Pons (tissue), 1 donor: ENCODE measurements at places on chromosomes 6 and 20.

- DNase-seq, result no peak
These were observed 172.4 kb upstream of the SASH1 start for GRCh38 chr6:148170286-148170685.

DNA sequence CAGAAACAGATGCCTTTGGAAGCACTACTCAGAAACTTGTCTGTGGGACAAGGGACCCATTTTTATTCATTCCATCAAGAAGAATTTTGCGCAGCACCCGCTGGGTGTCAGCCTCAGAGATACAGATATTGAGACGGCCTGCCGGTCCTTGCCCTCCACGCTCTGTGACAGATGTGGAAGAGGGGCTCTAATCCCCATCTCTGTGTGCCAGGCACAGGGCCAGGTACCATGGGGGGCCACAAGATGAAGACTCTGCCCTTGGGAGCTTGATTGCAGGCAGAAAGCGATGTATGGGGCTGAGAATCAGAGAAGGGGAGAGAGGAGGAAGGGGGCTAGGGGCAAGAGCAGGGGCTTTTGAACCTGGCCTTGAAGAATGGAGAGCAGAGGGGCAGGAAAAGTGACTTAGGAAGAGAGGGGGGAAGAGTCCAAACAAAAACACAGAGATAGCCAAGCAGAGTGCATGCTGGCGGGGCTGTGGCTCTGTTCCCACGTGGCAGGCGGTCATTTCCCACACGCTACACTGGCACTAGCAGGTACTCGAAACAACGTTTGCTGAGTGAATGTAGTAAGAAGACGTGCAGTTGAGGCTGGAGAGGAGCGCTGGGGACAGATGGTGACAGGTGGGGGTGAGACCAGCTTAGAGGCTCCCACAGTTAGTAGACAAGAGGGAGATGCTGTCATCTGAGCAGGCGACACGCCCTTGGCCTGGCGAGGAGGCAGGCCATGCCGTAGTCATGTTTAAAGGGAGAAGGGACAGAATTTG is 170.3 kb upstream of the SNX9 start:
- no peak for DNase-seq

GRCh38 chr6:70841112-70841511 is 115.7 kb downstream of the B3GAT2 start:
- no peak for DNase-seq

- no peak for DNase-seq
These were observed 195.7 kb downstream of the LMBRD1 start for GRCh38 chr6:69601132-69601531.

- no peak for DNase-seq
These were observed 53.8 kb downstream of the TOX2 start for GRCh38 chr20:43968341-43969000.

DNA sequence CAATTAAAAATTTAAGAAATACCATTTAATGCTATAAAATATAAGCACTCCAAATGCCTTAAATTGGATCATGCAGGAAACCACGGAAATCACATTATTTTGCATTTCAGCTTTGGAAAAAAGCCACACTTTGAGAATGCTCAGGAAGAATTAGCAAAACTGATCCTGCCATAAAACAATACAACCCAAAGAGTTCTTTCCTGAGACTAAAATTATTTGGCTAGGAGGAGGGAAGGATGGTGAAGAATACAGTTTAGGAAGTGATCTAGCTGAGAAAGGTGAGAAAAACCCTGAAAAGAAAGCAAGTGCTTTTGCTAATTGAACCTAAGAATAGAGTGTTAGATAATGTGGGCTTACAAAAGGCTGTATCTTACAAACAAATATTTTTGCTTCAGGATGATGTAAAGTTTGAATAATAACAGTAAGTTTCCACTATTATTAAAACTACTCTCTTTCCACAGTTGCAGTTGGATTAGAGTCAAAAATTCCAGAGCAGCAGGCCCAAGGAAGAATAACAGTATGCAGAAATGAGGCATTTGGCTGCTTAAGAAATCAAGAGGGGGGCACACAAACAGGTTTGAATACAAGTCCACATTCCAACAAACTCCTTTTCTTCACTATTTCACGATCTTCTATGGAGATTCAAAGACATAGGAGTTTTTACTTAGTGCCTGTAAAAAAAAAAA is 565.4 kb downstream of the RFPL4B start:
- DNase-seq, result no peak

DNA sequence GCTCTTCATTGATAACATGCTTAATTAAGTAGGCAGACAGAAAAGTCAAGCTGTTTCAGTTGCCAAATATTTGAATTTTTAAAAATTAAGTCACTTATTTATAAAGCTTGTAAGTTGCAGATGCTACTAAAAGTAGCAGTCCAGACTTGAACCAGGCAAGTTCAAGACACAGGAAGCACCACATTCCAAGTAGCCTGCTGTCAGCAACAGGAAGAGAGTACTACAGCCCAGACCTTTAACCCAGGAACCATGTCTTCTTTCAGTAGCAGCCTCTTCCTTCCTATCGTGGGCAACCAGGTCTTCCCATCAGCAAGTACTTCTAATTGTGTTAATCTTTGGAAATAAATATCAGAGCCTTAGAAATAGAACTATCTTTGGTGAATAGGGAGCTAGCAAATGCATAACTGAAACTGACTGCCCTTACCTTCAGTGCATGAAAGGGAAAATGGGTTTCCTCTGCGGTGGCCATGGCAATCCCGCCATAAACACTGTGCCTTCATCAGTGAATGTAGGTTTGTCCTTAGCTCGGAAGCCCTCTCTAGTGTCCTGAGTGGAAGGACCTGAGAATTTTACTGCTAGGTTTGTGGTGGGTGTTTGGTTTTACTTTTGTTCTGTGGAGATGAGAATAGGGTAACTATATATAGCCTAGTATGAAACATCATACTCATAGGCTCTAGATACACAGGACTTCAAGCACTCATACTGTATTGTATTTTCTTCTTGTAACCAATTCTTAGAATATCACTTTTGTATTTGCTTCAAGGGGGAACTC is 95.6 kb downstream of the SYCP2 start:
- DNase-seq, result no peak

DNA sequence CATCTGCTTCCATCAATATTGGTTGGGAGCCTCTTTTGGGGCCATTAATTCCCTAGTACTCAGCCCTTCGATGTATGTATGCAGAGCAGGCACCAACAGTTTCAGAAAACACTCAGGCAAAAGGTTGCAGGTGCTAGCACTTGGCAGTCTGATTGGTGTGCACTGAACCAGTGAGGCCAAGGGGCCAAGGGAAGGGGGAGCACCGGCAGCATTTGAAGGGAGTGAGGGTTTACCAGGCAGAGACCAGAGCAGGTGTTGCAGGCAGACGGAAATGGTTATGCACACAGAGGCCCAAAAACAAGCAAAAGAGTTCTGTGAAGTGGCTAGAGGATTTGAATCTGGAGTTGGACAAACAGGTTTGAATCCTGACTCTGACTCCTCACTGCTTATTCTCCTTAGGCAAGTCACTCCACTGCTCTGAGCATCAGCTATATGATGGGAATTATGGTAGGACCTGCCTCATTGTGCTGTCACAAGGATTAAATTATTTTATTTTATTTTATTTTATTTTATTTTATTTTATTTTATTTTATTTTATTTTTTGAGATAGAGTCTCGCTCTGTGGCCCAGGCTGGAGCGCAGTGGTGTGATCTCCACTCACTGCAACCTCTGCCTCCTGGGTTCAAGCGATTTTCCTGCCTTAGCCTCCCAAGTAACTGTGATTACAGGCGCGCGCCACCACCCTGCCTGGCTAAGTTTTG is 58.1 kb upstream of the SHLD1 start:
- no peak for DNase-seq

DNA sequence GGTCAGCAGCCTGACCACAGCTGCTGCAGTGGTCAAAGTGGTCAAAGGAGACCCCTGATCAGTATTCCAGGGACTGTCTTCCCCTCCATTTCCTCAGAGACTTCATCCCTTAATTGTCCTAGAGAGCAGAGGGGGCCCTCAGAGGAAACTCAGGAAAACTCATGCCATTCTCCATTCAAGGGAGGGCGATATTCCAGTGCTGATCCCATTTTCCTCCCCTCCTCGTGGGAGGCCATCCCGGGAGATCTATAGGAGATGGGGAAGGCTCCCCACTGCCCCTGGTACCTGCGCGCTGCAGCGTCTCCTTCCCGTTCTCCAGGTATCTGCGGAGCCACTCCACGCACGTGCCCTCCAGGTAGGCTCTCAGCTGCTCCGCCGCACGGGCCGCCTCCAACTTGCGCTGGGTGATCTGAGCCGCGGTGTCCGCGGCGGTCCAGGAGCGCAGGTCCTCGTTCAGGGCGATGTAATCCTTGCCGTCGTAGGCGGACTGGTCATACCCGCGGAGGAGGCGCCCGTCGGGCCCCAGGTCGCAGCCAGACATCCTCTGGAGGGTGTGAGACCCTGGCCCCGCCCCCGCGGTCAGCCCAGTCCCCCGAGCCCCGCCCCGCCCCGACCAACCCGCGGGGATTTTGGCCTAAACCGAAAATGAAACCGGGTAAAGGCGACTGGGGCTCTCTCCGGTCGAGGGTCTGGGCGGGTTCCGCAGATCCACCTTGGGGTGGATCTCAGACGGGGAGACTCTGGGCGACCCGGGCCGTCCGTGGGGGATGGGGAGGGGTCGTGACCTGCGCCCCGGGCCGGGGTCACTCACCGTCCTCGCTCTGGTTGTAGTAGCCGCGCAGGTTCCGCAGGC is 878 bp downstream of the HLA-C start:
- DNase-seq, result no peak

DNA sequence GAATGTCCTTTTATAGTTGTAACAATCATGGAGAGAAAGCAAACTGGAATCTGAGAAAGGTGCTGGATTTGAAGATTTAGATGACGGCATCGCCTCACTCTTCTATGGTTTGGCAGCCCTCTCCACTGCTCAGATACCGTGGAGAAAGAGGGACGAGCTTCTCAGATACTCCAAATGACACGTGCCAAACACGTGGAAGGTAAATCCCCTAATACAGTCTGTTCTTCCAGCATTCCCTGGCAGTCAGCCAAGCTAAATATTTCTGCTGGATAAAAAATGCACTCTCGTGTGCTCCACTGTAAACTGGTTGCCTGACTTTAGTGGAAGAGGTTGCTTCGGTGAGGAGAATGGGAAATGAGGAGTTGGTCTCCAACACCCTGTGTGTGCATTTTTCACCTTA is 16.7 kb upstream of the PRDM1 start:
- no peak for DNase-seq

- no peak for DNase-seq
These were observed 241.7 kb upstream of the EXOC2 start for GRCh38 chr6:934686-935085.

DNA sequence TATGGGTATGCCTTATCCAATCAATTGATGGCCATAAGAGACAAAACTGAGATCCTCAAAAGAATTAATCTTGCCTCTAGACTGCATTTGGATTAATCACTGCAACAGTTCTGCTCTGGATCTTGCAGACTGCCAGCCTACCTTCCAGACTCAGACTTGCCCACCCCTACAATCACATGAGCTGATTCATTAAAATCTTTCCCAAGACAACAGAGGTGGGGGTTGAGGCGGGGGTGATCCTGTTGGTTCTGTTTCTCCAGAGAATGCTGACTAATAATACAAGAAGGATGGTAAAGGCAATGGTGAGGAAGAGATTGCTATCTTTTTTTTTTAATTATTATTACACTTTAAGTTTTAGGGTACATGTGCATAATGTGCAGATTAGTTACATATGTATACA is 43.7 kb upstream of the MEI4 start:
- no peak for DNase-seq

DNA sequence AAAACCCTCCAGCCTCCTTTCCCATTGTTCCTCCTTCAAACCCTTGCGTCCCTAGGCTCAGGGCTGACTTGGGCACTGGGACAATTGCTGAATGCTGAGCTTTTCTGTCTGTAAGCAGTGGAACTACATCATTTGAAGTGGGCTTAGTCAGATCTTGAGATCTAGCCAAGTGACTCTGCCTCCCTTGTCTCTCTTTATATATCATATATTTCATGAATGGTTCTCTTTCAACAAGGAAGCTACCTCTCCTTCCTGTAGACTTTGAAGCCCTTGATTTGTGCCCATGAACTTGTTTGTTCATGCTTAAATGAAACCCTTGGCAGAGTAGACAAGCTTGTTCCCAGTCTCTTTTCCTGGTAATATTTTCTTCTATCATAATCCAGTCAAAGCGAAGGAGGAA is 60.0 kb upstream of the KIF13A start:
- DNase-seq, result no peak

DNA sequence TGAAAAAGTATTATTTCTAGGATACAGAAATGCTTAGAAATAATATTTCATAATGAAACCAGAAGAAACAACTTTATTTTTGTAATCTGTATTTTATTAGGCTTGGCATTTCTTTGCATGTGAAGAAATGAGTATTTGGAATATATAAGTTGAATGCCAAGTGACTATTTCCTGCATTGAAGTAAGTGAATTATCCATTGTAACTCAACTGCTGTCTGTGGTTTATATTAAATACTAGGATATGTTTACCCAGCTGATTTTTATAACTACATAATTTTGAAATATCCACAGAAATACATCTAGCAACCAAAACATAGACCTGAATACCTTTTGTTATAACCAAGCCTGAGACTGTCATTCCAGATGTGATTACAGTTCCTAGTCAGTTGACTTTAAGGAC is 207.6 kb downstream of the THBS2 start:
- DNase-seq, result no peak

- DNase-seq, result peak; percentile 41
These were observed 1.4 kb downstream of the GFOD1 start for GRCh38 chr6:13485923-13486562.

DNA sequence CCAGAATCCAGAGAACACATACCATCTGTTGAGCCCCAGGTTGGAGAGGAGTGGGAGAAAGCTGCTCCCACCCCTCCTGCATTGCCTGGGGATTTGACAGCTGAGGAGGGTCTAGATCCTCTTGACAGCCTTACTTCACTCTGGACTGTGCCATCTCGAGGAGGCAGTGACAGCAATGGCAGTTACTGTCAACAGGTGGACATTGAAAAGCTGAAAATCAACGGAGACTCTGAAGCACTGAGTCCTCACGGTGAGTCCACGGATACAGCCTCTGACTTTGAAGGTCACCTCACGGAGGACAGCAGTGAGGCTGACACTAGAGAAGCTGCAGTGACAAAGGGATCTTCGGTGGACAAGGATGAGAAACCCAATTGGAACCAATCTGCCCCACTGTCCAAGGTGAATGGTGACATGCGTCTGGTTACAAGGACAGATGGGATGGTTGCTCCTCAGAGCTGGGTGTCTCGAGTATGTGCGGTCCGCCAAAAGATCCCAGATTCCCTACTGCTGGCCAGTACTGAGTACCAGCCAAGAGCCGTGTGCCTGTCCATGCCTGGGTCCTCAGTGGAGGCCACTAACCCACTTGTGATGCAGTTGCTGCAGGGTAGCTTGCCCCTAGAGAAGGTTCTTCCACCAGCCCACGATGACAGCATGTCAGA is 77.4 kb downstream of the ASXL1 start:
- DNase-seq, result no peak
